ENCODE measurements at places on chromosomes 2 and 18.

DNA sequence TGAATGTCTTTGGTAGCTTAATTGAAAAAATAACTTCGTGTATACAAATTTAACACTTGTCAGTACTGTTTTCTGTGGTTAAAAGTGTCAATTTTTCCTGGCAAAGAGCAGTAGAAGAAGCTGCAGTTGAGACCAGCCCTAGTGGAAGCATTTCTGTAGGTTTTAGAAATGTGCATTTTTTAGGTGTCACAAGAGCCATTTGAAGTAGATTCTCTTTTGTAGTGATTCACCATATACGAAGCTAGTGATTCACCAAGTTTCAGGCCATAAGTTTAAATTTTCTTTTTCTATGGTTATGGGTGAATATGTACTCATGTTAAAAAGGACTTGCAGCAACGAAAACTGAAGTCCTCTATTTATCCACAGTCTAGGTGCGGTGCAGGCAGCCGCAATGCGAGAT is 4.2 kb downstream of the NABP1 start:
- no peak for DNase-seq

GRCh38 chr2:3465844-3466481 is 53.4 kb downstream of the ADI1 start:
- DNase-seq = no peak

DNA sequence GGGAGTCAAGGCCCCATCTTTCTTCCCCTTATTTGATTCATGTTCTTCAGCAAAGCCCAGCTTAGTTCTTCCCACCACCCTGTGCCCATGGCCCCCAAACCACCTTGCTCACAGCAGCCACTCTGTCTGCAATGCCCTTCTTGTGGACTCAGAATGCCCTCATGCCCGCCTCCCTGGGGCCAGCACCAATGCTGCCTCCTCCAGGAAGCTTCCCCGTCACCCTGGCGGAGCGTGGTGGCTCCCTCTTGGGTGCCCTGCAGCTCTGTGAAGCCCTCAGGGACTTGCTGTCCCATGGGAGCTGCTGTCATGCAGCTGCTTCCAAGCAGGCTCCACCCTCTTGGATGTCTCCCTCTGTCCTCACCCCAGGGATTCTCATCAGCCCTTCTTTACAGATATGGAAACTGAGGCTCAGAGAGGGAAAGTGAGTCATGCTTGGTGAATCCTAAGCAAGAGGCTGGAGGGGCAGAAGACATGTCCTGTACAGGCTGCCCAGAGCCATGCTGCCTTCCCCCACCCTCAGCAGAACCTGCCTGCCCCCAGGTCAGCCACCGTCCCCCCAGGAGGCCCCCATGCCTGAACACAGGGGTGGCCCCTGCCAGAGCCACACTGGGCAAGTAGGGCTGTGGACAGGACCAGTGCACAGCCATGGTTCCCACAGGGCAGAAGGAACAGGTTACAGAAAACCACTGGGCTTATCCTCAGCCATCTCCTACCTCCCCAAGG is 11.8 kb upstream of the DUSP2 start:
- DNase-seq = peak; percentile 72

GRCh38 chr2:237180187-237180586 is 94.5 kb downstream of the COPS8 start:
- DNase-seq = no peak

DNA sequence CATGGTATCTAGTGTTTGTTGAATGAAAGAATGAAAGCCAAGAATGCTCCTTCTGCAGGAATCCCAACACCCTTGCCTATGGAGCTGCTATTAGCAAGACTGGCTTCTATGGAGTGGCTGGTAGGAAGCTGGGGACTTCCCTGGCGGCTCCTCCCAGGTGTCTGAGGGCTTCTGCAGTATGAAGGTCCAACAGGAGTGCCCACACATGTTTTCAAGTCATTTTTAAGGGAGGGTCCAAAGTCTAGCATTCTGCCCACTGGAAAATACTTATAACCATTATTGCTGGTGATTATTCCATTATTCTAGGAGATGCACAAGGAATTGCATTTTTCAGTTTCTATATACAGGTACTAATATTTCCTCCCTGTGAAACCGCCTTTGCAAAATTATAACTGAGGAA is 21.9 kb upstream of the NPC1 start:
- no peak for DNase-seq
